GM12878 (cell line): ENCODE measurements at places on chromosomes 2 and 18. TPM values are rescaled to one million over a fixed set of nuclear protein-coding genes. Genes with fewer than 3 reads are reported as not detected.

DNA sequence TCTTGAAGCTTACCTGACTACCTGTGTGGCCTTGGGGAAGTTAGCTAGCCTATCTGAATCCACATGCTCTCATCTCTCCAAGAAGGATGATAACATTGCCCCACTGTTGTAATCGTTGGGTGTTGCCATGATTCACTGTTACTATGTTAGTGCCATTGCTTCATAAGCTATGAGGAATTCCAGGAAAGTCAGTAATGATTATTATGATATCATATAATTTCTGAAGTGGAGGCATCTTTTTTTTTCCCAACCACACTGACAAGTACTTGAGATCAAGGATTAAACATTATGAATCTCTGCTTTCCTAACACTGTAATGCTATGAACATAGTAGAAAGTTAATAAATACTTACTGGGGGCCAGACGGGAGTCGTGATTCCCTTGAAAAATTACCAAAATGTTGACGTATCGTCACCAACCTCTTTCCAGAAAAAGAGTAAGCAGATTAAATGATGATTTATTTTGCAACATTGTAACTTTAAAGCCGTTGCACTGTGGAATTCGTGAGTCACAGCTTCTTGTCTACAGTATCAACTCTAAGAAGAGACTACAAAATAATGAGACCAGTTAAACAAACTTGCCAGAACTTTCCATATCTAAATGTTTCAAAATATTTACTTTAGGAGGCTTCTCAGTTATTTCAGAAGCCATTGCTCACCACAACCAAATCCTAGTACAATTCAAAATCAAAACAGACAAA lies 459.9 kb downstream of the PIK3C3 start:
- no peak overlapping the region for H3K4me3 ChIP-seq
- no peak overlapping the region for H3K27ac ChIP-seq
- H3K27me3 ChIP-seq = no peaks in the 10 kb centered on the region
- no peaks in the 10 kb centered on the region for H3K36me3 ChIP-seq
- H3K4me1 ChIP-seq = no peaks in the 10 kb centered on the region
- DNase-seq = no peak

GRCh38 chr2:67259556-67260342 lies 137.4 kb upstream of the ETAA1 start:
- no peaks in the 10 kb centered on the region for H3K36me3 ChIP-seq
- no peaks in the 10 kb centered on the region for H3K4me1 ChIP-seq
- DNase-seq = no peak

GRCh38 chr2:229044581-229044980 lies 226.5 kb downstream of the PID1 start:
- no peak overlapping the region for H3K4me3 ChIP-seq
- no peaks in the 10 kb centered on the region for H3K4me1 ChIP-seq
- H3K36me3 ChIP-seq = no peaks in the 10 kb centered on the region
- no peak for DNase-seq
- H3K27me3 ChIP-seq = no peaks in the 10 kb centered on the region

DNA sequence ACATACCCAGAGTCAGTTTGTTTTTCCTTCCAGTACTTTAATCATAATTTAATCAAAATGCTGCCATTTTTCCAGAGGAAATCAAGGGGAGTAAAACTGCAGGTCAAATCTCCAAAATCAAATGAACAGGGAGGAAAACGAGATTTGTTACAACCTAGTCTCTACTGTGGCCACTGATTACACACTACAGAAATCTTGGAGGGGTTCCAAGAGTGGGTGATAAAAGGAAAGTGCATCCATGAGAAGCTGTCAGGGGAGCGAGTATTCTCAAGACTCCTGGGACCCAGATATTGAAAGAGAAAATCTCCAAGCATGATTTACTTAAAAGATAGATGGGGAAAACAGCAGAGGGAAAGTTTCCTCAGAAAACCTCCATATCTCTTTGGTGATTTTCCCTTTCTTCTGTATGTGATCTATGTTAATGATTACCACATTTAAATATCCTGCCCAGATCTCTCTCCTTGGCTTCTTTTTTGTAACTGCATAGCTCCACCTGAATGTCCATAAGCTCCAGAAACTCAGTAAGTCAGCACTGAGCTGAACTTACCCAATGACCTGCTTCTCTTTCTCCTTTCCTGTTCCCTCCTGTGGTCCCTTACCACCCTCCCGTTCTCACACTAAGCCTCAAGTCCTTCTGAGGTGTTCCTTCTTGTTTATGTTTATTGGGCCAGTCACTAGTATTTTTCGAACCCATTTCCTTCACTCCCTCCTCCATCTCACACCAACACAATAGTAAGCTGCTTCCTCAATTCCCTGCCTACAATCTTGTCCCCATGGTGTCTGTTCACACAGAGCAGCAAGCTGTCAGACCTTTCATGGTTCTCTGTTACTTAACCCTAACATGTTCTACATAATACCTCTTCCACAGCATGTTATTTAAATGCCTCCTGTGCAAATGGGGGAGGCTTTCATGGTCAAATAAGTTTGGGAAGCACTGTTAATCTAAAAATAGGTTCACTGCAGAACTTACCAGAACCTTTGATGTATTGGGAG lies 73.9 kb upstream of the TWSG1 start:
- no peaks in the 10 kb centered on the region; the same call in none of the 2 replicates for H3K36me3 ChIP-seq
- no peaks in the 10 kb centered on the region for H3K27me3 ChIP-seq
- no peaks in the 10 kb centered on the region for H3K4me1 ChIP-seq
- H3K4me3 ChIP-seq = no peak overlapping the region
- H3K27ac ChIP-seq = no peak overlapping the region
- no peak for DNase-seq

DNA sequence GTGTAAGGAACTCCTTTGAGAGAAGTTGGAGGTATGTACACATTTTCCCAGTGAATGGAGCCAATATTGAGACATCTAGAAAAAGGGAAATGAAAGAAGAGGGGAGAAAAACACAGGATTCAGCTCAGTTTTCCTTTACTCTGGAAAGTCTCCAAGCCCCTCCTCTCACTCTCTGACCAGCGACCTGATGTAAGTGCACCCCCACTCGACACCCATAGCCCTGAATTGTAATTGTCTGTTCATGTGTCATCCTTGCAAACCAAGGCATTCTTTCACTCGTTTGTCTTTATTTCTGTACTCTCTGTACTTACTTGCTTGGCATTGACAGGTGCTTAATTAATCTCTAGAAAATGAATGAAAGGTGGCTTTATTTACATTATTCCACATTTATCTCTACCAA lies 55.7 kb upstream of the CTAGE1 start:
- DNase-seq = no peak
- H3K27ac ChIP-seq = no peak overlapping the region
- no peaks in the 10 kb centered on the region for H3K4me1 ChIP-seq

DNA sequence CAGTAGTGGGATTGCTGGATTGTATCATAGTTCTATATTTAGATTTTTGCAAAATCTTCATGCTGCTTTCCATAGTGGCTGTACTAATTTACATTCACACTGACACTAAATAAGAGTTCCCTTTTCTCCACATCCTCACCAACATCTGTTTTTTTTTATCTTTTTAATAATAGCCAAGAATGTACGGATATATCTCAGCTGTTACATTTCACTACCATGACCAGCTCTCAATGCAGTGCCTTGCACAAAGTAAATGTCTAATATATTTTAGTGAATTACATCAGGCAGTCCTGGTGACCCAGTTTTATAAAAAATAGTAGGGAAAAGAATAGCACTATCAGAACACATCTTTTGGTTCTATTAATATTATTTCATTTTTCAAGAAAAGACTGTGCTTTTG lies 161.8 kb downstream of the LNPK start:
- no peak for DNase-seq
- no peak overlapping the region for H3K4me3 ChIP-seq
- H3K27me3 ChIP-seq = no peaks in the 10 kb centered on the region
- no peaks in the 10 kb centered on the region for H3K36me3 ChIP-seq

- no peak overlapping the region for H3K4me3 ChIP-seq
- H3K36me3 ChIP-seq = no peaks in the 10 kb centered on the region
- no peaks in the 10 kb centered on the region for H3K4me1 ChIP-seq
Observed at GRCh38 chr2:20972110-20972509, 71.8 kb downstream of the APOB start.

The POTEJ gene
- polyA plus RNA-seq = not detected in 2 replicates
